ENCODE measurements at places on chromosomes 13 and 19.

GRCh38 chr13:97076898-97077297, 82.6 kb upstream of the OXGR1 start:
- no peak for DNase-seq

GRCh38 chr13:23748109-23748990, 140.8 kb downstream of the MIPEP start:
- DNase-seq: no peak

DNA sequence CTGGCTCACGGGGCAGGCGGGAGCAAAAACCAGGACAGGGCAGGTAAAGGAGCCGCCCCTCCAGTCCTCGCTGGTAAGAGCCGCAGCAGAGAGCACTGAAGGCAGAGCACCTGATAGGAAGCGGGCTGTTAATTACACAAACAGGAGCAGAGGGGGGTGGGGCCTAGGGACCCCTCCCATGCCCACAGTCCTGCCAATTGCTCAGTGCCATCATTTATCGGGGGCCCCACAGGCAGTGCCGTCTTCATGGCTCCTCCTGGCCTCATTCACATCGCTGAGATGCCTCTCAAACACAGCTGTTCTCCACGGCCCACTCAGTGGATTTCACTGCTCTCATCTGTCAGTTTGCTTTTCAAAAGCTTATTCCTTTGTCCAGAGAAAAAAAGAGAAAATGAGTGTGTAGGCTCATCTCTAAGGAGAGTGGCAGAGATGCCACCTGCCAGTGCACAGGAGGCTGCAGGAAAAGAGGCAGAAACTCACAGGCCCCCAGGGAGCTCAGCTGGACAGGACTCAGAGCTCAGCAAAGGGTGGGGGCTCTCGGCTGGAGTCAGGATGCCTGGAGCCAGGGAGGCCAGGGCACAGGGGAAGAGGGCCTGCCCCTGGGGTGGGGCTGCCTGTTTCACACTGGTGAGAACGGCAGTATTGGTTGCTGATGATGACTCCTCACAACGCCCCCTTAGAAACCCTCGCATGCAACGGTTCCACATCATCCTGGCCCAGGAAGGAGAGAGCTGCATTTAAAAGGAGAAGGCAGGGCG, 174.6 kb downstream of the COL4A1 start:
- peak; percentile 27 for DNase-seq

DNA sequence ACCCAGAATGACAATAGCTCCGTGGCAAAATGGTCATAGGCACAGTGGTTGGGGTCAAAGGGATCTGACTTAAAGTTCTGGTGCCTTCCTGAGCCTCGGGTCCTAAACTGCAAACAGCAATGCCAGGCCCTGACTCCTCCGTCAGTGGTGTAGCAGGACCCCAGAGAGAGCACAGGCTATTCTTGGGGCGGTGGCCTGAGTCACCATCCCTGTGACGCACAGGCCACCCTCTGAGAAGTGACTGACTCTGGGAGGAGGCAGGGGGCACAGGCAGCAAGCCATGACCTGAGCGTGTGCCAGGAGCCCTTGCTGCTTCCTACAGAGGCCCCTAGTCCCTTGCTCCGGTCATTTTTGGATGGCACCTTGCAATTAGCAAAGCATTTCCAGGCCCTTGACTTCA, 18.7 kb downstream of the PLVAP start:
- no peak for DNase-seq

GRCh38 chr19:55672418-55672817, 2.6 kb upstream of the EPN1 start:
- DNase-seq: no peak

DNA sequence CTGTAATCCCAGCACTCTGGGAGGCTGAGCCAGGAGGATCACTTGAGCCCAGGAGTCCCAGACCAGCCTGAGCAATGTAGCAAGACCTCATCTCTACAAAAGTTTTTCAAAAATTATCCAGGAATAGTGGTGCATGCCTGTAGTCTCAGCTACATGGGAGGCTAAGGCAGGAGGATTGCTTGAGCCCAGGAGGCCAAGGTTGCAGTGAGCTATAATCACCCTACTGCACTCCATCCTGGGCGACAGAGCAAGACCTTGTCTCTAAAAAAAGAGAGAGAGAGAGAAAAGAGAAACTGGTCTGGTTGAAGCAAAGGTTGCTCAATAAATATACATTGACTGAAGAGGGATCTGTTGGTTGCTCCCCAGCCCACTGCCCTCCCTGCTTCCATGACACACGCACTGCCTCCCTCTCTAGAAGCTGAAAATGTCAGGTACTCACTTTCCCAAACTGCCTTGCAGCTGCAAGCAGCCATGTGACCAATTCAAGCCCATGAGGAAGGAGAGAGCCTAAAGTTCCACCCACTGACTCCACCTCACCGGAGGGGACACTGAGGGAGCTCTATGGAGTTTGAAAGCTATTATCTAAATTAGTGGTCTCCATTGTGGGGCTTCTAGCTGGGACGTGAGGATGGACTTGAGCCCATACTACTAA, 14.0 kb downstream of the CEACAM16 start:
- DNase-seq: no peak

DNA sequence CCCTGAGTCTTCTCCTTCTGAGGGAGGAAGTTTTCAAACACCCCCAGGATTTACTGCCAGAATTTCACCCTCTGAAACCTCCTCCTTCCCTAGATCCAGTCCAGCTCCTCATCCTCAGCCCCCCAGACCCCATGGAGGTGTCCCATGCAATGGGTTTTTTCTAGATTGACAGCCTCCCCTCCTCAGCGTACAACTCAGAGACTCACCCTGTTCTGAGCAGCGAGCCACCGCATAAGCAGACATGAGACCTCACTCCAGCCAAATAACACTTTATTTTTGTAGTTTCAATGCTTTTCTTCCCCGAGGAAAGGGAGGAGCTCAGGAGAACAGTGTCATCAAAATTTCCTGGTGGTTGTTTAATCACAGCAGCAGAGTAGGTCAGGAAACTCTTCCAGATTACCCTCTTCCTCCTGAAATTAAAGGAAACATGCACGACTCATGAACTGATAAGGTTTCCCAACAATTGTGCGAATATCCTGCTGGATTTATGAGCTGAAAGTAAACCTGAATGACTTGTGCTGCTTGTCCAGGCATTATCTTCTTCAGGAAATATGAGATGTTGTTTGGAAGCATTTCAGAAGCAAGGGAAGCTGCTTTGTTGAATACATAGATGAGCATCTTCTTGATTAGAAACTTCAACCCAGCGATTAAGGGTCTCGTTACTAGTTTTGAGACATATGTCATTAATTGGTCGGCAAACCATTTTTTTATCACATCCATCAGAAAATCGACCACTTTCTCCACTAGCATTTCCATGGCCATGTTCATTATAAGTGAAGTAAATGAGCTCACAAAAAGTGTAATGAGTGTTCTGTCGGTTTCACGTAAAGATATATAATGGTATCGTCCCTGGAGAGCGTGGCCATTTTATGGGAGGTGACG, 36.2 kb downstream of the ERICH4 start:
- DNase-seq: no peak

- no peak for DNase-seq
Observed at GRCh38 chr19:48815870-48816501, 5.2 kb upstream of the BCAT2 start.

DNA sequence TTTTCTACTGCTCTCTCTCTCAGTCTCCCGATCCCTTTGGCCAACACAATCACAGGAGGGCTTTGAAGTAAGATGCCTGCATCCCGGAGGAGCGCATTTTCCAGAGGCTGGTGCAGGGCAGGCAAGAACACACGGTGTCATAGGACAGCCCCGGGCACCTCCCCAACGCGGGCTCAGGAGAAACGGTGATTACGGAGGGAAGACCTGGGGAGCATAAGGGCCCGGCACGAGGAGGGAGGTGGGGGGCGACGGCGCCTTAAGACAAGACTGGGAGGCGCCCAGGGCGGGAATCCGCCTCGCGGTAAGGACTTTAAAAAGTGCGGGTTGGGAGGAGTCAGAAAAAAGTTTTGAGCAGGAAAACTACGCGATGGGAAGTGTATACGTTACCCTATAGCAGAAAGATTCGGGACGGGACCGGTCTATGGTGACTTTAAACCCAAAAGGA, 18.7 kb upstream of the ZNF888 start:
- peak; percentile 31 for DNase-seq

- DNase-seq: no peak
Observed at GRCh38 chr19:6271721-6272410, 7.9 kb downstream of the MLLT1 start.

- peak; percentile 57 for DNase-seq
Observed at GRCh38 chr13:62040806-62041205, 625.2 kb upstream of the PCDH20 start.

- DNase-seq: no peak
Observed at GRCh38 chr13:48486836-48487235, 46.0 kb downstream of the RCBTB2 start.

GRCh38 chr19:10639836-10640235, 14.3 kb upstream of the ILF3 start:
- DNase-seq: no peak

DNA sequence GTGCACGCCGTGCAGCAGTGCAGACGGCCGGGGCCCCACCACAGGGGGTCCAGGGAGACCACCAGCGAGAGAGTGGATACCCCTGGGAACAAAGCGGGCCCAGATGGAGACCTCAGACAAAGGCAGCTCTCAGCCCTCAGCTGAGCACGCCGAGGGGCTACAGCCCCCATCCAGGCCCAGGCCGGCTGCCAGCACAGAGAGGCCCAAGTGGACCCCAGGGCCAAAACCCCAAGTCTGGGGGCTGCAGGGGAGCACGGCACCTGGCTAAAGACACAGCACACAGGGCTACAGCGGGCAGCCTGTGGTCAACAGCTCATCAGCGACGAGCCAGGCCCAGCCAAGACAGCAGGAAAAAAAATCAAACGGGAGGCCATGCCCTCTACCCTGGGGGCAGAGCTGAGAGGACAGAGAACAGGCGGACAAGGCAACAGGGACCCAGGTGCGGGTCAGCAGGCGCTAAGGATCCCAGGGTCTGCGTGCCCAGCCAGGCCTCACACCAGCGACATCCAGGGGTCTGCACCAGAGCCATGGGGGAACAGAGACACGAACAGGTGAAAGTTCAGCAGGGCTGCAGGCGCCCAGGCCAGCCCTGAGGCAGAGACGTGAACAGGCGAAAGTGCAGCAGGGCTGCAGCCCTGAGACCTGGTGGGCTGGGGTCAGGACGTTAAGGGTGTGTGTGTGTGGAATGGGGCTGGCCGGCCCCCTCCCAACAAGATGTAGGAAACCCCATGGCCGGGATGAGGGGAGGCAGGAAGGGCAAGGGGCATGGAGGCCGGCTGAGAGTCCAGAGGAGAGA, 34.3 kb downstream of the RASA3 start:
- no peak for DNase-seq

- DNase-seq: no peak
Observed at GRCh38 chr13:33968520-33969507, 150.9 kb downstream of the RFC3 start.

GRCh38 chr13:48110931-48111721, 16.2 kb upstream of the MED4 start:
- DNase-seq: no peak

DNA sequence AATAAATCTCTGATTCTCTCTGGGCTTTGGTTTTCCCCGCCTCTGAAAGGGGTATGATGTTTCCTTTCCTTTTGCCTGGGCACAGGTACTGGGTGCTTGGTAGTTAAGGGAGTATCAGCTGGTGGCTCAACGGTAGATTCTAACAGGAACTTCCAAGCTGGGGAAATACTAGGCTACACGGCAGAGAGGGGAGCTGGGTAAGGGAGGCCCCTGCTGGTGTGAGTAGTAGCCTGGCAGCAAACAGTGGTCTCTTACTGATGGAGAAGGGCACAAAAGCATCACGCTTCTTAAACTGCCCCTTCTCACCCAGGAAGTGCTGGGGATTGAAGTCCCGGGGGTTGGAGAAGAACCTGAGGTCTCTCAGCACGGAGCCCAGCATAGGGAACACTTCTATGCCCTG, 26.9 kb upstream of the CYP2A7 start:
- no peak for DNase-seq

DNA sequence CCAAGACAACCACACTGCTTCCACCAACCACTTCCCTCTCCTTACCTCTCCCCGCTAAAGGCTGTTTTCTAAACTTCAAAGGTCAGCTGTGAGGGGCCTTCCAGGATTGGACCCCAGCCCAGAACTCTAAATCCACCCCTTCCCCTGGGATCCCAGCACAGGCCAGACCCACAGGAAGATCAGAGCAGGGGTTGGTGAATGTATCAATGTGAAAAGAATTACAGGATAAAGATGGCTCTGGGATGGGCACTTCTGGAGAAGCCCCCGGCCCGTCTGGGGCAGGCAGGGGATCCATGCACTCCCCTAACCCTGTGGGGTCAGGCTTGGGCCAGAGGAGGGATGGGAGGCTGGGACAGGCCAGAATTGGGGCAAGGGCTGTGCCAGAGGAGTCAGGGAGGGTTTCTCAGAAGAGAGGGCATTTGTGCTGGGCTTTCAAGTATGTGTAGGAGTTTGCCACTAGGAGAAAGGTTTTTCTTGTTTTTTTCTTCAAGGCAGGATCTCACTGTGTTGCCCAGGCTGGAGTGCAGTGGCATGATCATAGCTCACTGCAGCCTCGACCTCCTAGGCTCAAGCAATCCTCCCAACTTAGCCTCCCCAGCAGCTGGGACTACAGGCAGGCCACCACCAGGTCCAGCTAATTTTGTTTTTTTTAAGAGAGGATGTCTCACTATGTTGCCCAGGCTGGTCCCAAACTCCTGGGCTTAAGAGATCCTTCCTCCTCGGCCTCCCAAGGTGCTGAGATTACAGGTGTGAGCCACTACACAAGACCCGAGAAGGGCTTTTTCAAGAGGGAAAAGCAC, 1.0 kb upstream of the MEF2B start:
- DNase-seq: no peak

GRCh38 chr19:47507012-47507411, 7.9 kb downstream of the NAPA start:
- no peak for DNase-seq

- DNase-seq: no peak
Observed at GRCh38 chr19:16603090-16603489, 24.9 kb downstream of the MED26 start.

GRCh38 chr13:25981060-25981459, 70.8 kb downstream of the SHISA2 start:
- DNase-seq: peak; percentile 57

- DNase-seq: no peak
Observed at GRCh38 chr13:52868190-52868589, 19.8 kb upstream of the PCDH8 start.

GRCh38 chr19:1028062-1028926, 1.9 kb downstream of the CNN2 start:
- DNase-seq: peak; percentile 8

- DNase-seq: no peak
Observed at GRCh38 chr13:33611121-33611805, 206.7 kb upstream of the RFC3 start.

- DNase-seq: peak; percentile 91
Observed at GRCh38 chr19:19821366-19821951, at the start of gene ZNF506. Gene ZNF506 (minus strand): TSS chr19:19821750. CDS start chr19:19821603, 147 bp downstream.

DNA sequence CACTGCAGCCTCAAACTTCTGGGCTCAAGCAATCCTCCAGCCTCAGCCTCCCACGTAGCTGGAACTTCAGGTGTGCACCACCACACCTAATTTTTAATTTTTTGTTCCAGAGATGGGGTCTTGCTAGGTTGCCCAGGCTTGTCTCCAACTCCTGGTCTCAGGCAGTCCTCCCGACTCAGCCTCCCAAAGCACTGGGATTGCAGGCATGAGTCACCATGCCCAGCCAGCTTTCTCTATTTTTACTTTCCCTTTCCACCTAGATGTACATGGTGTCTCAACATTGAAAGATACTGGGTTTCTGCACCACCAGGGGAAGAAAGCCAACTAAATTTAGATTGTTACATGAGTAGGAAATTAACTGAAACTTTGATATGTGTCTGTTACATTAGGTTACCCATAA, 13.8 kb upstream of the ZNF846 start:
- DNase-seq: no peak

All from NCI-H748 treated with DMSO at 0.1 percent for 48 hours (cell line).